ENCODE measurements at places on chromosomes 16 and 17. TPM values are rescaled to one million over a fixed set of nuclear protein-coding genes. Genes with fewer than 3 reads are reported as not detected.

Gene MYH13
- total RNA-seq, result not detected

Gene USP43
- 4.0 TPM for total RNA-seq

Gene SCO1
- 59.1 TPM for total RNA-seq

Gene TM4SF5
- total RNA-seq, result 1.2 TPM

Gene CYGB
- 1.1 TPM for total RNA-seq

Gene LITAFD
- not detected for total RNA-seq

Gene ASPA
- total RNA-seq, result not detected

Gene TP53TG3
- 0.66 TPM for total RNA-seq

Gene RHBDL3
- total RNA-seq, result 4.1 TPM
